ENCODE measurements at places on chromosomes 7 and 10.

DNA sequence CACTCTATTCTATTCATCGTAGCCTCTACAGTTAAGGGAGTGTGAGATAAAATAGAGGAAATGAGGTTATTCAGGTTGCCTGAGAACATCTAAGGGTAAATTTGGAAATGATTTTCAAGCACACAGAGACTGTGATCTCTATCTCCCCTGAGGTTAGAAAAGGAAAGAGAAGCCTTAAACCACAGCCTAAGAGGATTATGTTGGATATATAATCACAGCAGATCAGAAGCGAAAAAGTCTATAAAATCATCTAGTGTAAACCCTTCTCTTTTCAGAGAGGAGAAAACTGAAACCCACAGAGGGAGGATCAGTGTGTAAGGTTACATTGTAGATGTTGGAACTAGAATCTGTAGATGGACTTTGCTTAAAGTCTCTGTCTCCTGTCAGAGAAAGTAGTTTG is 90.6 kb upstream of the SEMA3E start:
- DNase-seq: no peak

DNA sequence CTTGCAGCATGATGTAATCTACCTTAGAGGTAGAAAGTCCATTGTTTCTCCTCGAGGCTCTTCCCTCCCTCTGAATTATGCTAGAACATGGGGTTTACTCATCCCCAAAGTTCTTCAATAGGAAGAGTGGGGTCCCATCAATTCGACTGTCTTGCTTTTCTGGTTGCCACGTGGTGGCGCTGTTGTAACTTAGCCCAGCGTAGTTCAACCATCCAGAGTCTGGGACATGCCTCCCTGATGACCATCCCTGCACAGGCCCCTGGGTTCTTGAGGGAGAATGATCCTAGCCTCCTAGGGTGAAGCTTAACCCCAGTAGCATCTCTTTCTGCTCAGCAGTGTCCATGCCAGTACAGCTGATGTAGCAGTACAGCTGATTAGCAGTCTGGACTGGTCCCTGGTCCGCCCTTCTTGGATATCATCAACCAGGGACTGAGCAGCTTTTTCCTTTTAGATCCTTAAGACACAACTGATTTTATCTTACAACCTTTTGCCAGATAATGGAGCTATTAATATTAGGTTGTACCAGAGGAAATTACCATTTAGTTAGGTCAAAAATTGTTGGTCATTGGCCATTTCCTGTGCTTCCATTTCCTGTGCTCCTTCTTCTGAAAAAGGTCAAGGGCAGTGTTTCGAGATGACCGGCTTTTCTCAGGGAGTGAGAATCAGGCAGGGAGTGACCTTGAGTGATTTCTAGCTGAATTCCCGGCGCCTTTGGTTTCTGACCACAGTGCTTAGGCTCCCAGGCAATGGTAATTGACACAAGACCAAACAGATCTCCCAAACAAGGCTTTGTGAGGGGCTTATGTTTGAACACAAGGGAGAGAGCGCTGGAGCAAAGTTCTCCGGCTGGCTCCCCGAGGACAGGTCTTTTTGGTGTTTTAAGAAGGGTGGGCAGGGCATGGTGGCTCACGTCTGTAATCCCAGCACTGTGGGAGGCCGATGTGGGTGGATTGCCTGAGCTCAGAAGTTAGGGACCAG is 65.4 kb downstream of the TACC2 start:
- no peak for DNase-seq

- DNase-seq: no peak
These were observed 66.7 kb upstream of the IL6 start for GRCh38 chr7:22660293-22660692.

GRCh38 chr7:87414794-87415188 is 60.7 kb downstream of the ABCB4 start:
- DNase-seq: no peak

DNA sequence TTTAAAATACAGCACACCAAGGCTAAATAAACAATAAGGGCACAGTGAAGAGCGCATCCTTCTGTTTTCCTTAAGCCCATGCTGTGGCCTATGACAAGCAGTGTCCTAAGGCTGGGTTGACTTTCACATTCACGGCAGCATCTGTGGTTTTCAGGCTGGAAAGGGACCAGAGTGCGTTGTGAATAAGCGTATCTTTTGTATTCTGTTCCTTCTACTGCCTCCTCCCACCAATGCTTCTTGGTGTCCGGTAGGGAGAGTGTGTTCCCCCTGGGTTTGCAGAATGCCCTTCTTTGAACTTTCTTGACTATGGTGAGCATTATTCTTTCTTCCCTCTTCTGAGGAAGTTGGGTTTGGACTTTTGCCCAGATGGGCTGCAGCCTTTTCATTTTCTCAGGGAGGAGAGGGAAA is 73.6 kb downstream of the ABCA13 start:
- no peak for DNase-seq

DNA sequence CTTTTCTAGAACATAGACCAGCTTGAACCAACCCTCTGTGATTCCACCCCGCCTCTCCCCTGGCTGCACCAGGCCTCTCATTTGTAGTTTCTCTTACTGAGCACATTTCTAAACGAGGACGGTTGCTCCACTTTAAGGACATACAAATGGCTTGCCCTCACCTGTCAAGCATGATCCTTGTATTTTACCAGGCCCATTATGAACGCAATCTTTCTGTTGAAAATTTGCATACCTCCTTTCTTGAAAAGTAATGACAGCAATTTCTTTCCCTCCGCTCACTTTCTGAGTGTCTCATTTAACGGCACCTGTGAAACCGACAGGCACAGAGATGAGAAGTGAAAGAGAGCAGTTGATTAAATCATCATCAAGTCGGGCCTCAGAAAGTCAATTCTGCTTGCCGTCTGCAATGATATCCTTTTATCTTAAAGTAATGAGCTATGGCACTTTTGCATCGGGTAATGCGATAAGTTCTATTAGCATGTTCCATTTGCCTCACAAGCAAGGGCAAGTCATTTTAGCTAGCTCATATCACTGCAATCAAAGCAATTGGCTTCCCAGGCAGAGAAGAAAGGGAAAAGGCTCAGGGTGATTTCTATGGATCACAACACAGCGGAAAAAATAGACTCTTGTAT is 705.6 kb upstream of the GALNT17 start:
- DNase-seq: no peak

GRCh38 chr7:159151231-159151630 is 6.6 kb upstream of the VIPR2 start:
- no peak for DNase-seq

GRCh38 chr10:4701016-4701415 is 125.0 kb upstream of the AKR1E2 start:
- DNase-seq: no peak

DNA sequence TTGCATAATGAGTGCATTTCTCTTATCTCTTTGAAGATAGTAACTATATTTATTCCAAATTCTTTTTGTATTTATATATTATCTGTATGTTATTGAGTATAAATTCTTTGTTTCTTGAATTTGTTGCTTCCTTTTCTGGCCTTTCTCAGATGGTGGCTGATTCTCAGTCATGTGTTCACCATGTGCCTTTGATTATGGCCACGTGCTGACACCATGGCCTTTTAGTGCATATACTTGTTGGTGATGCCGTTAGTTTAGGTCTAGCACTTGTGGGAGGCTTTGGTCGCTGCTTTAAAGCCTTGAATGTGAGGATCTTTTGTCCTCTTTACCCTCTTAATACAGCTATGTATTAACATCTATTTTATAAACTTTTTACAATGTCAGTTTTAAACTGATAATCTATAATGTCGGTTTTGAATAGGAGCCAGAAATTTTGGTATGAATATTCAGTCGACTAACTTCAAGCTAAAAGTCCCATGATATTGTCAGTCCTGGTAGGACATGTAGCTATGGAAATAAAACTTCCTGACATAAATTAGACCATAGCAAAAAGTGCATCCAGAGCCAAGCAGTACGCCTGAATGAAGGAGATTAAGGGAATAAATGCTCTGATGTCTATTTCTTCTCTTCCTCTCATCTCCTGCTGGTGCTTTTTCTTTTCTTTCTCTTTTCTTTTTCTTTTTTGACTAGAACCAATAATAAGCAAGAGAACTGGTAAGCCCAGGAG is 130.3 kb downstream of the GNAI1 start:
- DNase-seq: no peak

DNA sequence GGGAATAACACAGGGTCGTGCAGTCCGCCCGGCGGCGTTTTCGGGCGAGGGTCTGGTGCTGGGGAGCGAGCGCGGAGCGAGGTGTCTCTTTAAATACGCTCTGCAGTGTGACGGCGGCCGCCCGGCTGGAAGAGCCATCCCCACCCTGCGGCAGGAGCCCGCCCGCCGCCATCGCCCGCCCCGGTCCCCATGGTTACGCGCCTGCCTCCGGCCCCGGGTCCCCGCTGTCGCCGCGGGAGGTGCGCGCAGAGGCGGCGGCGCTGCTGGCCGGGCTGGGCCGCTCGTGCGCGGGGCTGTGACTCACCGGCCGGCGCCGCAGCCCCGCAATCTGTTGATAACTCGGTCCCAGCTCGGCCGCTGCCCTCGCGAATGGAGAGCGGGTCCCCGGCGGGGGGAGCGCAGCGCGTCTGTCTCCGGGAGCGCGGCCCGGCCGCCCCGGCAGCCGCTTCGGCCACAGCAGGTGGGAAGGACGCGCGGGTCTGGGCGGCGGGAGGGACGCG is at the start of gene ADGRA1:
Gene ADGRA1 (plus strand): TSS at position 246 of the 500 bp plus-strand sequence. CDS start 986 bp downstream, outside the sequence.
- DNase-seq: no peak

GRCh38 chr7:47758546-47758945 is 176.6 kb upstream of the TNS3 start:
- no peak for DNase-seq

GRCh38 chr7:71430246-71430645 is 298.3 kb downstream of the GALNT17 start:
- no peak for DNase-seq

GRCh38 chr10:117138838-117139580 is 939 bp upstream of the VAX1 start:
- no peak for DNase-seq

DNA sequence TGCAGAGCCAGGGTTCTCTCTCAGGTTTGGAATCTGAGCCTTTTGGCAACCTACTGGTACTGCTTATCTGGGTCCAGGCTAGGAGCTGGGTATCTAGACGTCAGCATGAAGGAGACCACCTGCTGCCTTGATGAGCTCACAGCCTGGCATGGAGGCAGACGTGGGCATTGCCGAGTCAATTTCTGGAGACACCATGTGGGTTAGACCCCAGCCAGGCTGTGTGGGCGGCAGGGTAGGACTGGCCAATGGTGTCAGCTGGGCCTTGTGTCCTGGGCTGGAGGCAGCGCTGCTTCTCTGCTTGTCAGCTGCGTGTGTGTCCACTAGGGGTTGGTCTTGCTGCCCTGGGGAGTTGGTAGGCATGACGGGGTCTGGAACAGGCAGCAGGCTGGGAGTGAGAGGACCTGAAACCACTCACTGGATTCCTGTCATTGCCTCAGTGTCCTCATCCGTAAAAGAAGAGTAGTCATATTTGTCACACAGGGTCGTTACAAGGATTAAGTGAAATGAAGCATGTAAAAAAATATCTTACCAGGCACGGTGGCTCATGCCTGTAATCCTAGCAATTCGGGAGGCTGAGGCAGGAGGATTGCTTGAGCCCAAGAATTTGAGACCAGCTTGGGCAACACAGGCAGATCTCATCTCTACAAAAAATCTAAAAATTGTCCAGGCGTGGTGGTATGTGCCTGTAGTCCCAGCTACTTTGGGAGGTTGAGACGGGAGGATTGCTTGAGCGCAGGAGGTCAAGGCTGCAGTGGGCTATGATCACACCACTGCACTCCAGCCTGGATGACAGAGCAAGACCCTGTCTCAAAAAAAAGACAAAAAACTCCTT is 31.7 kb upstream of the ANKRD2 start:
- no peak for DNase-seq

GRCh38 chr10:29595636-29596225 is 39.0 kb downstream of the SVIL start:
- DNase-seq: no peak

DNA sequence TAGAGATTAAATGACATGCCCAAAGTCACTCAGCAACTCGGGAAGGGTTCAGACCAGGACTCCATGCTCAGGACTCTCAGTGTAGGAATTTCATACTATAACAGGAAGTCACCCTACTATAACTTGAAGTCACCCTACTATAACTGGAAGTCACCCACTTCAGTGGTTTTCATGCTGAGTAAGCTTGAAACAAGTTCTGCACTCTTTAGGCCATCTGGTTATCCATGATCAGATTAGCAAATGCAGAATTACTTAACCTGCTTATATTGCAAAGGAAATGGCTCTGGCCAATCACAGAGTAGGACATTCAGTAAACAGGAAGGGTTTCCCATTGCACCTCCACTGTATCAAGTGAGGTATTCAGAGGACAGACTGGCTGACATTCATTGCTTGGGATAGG is 1240.4 kb downstream of the GATA3 start:
- DNase-seq: no peak

DNA sequence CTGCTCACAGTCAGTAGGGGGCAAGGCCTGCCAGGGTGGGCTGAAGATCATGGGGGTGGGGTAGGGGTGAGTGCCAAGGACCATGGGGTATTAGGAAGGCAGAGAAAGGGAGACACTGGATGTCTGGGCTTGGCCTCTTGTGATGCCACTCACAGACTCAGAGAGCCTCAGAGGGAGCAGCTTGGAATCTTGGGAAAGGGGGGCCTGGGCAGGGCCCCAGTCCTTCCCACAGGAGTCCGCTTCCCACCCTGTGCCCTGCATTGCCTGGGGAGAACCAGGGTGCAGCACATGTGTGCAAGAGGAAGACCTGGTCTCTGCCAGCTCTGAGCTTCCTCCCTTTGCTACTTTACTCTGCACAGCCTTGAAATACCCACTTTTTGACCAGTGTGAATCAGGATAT is 4.3 kb downstream of the ADCY1 start:
- no peak for DNase-seq

DNA sequence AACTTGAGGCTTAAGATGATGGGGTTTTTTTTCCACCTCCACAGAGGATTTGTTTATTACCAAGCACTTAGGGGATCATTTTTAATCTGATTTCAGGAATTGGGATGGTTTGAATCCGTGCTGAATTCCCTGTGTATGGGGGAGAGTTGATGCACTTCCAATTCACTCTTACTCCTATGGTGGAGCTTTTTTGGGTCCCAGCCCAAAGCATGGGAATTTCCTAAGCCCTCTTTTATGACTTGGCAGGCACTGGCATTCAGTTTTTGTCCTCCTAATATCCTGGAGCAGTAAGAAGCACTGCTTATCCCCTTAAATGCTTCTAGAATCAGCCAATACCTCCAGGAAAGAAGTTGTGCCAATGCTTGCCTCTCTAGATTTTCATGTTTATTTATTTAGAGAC is 78.7 kb downstream of the HYCC1 start:
- no peak for DNase-seq

GRCh38 chr7:143018931-143019330 is 8.0 kb downstream of the OR9A2 start:
- no peak for DNase-seq
